Right renal pelvis (tissue), 4 donors: ENCODE measurements at places on chromosomes 5 and 9. TPM values are rescaled to one million over a fixed set of nuclear protein-coding genes. Genes with fewer than 3 reads are reported as not detected.

C5orf34 gene
- polyA plus RNA-seq: 6.1 TPM

SCGB3A2 gene
- polyA plus RNA-seq: 0.97 TPM

EMB gene
- 4.7 TPM for polyA plus RNA-seq

MYMK gene
- polyA plus RNA-seq: 0.28 TPM

PCDHGC5 gene
- 0.22 TPM for polyA plus RNA-seq

ACSL6 gene
- polyA plus RNA-seq: 2.0 TPM

ADAMTSL2 gene
- 1.6 TPM for polyA plus RNA-seq

CHMP5 gene
- 137 TPM for polyA plus RNA-seq

PDE6A gene
- 0.13 TPM for polyA plus RNA-seq

SPATA31A6 gene
- not detected for polyA plus RNA-seq

- DNase-seq: no peak
Observed at GRCh38 chr9:14956208-14956607, 46.0 kb upstream of the FREM1 start.

DNA sequence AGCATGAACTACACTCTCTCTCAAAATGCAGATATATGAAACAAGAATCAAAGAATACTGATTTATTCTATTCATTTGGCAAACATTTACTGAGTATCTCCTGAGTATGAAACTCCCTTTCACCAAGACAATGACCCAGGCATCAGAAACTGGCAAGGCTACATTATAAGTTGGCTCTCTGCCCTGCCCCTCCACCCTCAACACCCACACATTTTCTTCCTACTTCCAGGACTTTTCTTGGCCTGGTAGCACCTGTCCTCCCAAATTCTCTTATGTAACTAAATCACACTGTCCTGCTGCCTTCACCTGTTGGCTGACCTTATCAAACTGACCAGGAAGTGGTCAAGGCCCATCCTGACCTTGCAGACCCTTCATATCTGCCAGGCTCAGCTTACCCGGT, 3.5 kb downstream of the RASEF start:
- DNase-seq: no peak

DNA sequence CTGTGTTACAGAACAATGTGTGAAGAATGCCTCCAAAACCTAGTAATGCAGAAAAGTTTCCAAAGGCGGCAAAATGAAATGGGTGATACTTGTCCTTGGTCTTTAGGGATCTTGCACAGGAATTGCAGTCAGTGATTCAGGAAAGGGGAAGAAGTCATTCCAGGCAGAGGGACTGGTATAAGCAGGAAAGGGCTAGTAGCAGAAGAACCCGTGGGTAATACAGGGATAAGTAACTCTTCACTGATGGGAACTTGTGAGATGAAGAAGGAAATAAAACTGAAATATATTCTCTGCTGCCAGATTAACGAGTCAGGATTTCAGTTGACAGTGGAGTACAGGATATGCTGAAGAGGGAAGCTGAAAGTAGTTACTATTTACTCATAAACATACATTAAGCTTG, 1.2 kb downstream of the SRFBP1 start:
- DNase-seq: no peak

- no peak for DNase-seq
Observed at GRCh38 chr9:72039532-72039931, 20.9 kb downstream of the C9orf57 start.

GRCh38 chr9:129135476-129135875, 24.3 kb downstream of the PTPA start:
- no peak for DNase-seq

DNA sequence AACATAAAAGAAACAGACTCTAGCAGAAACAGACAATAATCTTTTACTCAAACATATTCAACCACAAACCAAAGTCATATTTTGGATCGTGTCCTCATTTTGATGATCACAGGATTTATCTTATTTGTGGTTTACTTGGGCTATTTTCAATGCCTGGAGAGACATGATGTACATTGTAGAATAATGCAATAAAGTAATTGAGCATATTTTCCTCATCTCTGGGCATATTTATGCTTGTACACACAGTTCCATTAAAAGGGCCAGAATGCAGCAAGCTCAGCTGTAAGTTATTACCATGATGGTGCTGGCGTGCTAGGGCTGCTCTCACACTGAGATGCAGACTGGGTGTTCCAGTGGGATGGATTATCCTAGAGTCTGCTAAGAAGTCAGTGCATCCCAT, 456.7 kb downstream of the TLE4 start:
- no peak for DNase-seq

GRCh38 chr5:82832445-82832844, 244.7 kb downstream of the TMEM167A start:
- DNase-seq: no peak

DNA sequence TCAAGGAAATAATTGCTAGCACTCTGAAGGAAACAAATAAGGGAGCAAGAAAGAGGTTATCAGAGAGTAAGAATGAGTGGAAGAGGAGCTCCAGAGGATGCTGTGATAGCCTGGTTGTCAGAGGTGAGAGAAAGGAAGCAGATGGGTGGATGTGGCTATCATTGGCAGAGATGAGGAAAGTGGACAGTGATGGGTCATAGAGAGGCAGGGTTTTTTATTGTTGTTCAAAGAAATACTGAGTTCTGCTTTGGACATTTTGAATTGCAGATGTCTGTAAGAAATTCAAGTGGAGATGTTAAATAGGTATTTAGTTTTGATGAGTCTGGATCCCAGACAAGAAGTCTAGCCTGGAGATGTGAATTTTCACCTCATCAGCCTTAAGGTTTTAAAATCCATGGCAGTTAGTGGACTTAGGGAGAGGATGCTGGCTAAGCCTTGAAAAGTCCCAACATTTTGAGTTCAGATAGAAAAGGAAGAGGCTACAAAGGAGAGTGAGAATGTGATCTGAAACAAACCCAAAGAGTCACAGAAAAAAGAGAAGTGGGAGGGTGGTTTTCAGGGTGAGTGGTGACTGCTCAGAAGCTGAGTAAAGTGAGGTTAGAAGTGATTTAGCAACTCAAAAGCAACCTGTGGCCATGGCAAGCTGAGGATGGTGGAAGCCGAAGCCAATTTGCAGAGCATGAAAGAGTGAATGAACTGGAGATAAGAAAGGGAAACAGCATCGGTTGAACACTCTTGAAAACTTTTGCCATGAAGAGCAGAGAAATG, 50.4 kb downstream of the PPIC start:
- no peak for DNase-seq

DNA sequence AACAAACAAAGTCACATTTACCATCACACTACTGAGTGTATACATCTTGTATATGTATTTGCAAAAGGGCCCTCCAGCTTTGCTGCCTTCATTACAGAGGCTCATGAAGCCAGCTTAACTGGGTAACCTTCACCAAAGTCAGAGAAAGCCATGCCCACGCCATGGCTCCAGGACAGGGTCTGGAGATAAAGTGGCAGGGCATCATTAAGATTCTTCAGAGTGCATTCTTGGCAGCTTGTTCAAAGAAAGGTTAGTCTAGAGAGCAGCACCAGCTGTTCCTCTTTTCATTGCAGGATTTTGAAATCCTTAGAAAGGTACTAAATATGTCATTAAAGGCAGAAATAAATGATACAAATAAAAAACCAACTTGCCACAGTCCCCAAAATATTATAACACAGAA, 333.2 kb downstream of the NDUFS4 start:
- DNase-seq: no peak

DNA sequence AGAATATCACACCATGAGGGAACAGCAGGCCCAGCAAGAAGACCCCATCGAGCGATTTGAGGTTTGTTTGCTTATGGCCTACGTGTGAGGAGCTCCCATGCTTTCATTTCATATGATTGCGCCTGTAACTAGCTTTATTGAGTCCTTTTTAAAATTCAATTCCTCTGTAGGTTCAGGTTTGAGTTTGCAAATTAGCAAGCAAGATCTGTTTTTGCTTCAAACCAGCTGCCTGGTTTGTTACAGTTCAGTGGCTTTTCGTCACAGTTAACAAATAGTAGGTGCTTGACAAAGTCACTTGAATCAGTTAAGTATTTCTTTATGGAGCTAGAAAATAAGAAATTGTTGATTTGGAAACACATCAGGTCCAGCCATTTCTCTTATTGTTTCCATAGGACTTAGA, 56.3 kb downstream of the GPR21 start:
- DNase-seq: no peak

- no peak for DNase-seq
Observed at GRCh38 chr5:111518777-111519176, 6.4 kb upstream of the STARD4 start.

- no peak for DNase-seq
Observed at GRCh38 chr5:60633341-60633740, 66.6 kb downstream of the DEPDC1B start.

DNA sequence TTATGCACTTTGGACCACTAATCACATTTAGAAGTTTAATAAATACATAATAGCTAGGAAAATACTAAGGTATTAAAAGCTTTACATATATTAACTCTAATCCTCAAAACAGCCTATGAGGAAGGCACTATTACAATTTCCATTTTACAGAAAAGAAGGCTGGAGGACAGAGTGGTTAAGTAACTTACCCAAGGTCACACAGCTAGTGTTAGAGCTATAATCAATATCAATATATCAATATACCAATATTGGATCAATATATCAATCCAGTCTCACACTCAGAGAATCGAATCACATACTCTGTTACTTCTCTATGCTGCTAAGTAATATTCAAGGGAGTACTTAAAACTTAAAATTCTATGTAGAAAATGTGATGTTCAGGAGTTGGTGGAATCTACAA, 45.2 kb downstream of the MEF2C start:
- no peak for DNase-seq

GRCh38 chr9:79073201-79073600, 498.6 kb upstream of the TLE4 start:
- DNase-seq: no peak

DNA sequence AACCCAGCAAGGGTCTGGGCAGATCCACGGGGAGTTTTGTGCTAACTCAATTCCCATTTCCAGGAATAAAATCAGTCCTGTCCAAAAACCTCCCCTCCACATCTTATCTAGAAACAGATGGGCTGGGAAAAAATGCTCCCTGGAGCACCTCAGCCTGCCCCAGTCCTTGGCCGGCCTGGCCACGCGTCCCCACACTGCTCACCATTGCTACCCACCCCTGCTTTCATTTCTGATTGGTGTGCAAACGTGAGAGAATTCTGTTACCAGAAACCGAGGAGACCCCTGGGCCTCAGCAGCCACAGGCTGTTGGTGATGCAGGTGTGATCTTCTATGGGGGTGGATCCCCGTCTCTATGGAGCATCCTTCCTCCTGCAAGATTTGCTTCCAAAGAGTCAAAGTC, 38.0 kb upstream of the OLFM1 start:
- DNase-seq: no peak
